HFFc6 (cell line): ENCODE measurements at places on chromosomes 6 and 20. TPM values are rescaled to one million over a fixed set of nuclear protein-coding genes. Genes with fewer than 3 reads are reported as not detected.

Gene SIRPD
- not detected in 2 replicates for total RNA-seq

Gene MOCS3
- 5.7 to 6.4 TPM (median 6.0 TPM) in 3 replicates for total RNA-seq

Gene MAP7
- 0.14 to 0.34 TPM (median 0.23 TPM) in 3 replicates for total RNA-seq

Gene BPI
- total RNA-seq, result not detected in 3 replicates

Gene FOXC1
- 16.5 to 16.9 TPM (median 16.6 TPM) in 3 replicates for total RNA-seq

DNA sequence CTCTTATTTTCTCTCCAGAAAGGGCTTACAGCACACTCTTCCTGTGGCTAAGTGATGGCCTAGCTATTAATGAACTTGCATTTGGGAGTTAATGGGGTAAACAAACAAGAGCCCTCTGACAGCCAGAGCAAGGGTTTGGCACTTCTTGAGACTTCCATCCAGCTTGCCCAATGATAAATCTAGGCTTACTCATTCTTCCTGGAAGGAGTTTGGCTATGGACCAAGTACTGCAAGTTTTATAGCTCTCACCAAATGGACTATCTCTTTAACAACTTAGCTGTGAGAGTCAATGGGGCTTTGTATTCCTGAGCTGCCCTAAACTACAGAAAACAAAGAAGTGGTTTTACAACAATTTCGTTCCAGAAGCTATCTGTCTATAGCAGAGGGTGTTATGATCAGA is 16.7 kb upstream of the PI3 start:
- peak; percentile 63 for DNase-seq

GRCh38 chr6:49736017-49736508 is 8.1 kb downstream of the CRISP3 start:
- DNase-seq, result no peak

- no peak for DNase-seq
These were observed 14.3 kb downstream of the SERPINB6 start for GRCh38 chr6:2956930-2957685.

DNA sequence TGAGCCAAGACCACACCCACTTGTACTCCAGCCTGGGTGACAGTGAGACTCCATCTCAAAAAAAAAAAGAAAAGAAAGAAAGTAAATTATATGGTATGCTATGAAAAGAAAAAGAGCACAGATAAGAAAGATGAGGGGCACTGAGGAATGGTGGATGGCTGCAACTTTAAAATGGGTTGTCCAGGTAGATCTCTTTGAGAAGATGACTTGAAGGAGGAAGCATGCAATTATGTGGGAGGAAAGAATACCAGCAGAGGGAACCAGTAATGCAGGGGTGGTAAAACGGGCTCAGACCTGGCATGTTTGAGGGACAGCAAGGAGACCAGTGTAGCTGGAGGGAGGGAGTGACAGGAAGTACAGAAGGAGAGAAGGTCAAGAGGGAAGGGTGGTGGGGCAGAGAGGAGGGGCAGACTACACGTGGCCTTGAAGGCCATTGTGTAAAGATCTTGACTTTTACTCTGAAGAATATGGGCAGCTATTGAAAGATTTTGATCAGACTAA is 22.3 kb downstream of the LINC00237 start:
- DNase-seq, result no peak

- DNase-seq, result no peak
These were observed 1.6 kb downstream of the SCAND1 start for GRCh38 chr20:35952480-35953386.

- no peak for DNase-seq
These were observed 26.4 kb downstream of the MEP1A start for GRCh38 chr6:46819561-46819960.
